ENCODE measurements at places on chromosomes 11 and 22.

- no peak for DNase-seq
Observed at GRCh38 chr11:11574373-11575287, 47.2 kb downstream of the GALNT18 start.

DNA sequence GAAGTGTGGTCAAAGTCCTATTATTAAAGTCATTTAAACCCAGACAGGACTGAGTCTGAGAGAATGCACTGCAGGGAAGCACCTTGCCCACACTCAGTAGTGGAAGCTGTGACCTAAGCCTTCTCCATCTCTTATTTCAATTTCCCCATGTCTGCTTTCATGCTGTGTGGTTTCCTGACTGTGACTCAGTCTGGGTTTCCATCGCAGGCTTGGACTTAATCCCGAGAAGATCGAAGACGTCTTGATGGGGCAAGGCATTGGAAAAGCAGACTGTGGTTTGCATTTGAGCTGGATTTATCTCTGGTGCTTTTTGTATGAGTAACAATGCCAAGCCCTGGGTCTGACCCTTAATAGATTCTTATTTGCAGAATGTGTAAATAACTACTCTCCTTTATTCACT, 238.9 kb downstream of the NTM start:
- no peak for DNase-seq

DNA sequence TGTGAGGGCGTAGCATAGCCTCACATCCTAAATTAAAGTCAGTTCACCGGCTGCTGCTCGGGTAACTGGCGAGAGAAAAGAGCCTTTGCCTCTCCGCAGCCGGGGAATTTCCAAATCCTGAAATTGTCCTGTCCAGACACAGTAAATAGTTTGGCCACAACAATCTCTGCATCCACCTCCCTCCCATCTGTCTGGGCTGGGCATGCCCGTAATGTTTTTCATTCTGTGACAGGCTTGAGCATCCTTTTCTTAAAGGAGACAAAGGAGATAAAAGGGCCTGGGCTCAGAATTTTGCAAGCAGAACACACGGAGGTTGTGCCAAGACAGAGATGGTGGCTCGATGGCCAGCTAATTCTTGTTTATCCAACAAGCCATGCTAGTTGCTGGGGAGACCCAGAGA, 19.2 kb upstream of the CBX6 start:
- no peak for DNase-seq

- DNase-seq, result no peak
Observed at GRCh38 chr11:70068950-70069349, 9.2 kb upstream of the ANO1 start.

DNA sequence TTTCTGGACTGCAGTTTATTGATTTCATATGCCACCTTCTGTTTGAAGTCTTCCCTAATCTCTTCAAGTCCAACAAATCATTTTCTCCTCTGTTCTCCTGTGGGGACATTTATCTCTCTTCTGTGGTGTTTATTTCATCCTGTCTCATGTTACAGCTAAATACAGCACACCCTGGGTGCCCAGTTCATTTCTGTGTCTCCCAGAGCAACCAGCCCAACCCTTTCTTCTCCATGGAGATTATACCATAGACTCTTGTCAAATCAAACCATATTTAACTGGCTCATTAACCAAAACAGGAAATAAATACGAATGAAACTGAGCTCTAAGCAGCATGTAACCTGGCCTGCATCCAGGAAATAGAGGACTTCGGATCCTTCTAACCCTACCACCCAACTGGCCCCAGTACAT, at the start of gene MS4A8:
Gene MS4A8, plus strand, starts transcription at position 329 of the 408 bp plus-strand sequence. CDS start 1,249 bp downstream, outside the sequence.
- DNase-seq, result no peak

GRCh38 chr11:117836077-117836960, 11.8 kb upstream of the FXYD2 start:
- DNase-seq, result no peak

DNA sequence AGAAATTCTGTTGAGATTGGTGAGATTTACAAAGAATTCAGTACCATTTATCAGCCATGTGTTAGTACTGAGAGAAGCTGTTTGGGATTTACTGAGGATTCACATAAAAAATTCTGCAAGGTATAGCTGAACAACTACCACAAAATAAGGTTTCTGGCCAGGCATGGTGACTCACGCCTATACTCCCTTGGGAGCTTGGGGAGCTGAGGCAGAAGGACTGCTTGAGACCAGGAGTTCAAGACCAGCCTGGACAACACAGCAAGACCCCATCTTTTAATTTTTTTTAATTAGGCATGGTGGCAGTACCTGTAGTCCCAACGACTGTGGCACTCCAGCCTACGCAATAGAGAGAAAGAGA, 86.7 kb downstream of the SIK3 start:
- no peak for DNase-seq

- no peak for DNase-seq
Observed at GRCh38 chr11:115716601-115717529, 212.7 kb upstream of the CADM1 start.

GRCh38 chr11:78213526-78214330, 25.0 kb downstream of the USP35 start:
- DNase-seq, result no peak

DNA sequence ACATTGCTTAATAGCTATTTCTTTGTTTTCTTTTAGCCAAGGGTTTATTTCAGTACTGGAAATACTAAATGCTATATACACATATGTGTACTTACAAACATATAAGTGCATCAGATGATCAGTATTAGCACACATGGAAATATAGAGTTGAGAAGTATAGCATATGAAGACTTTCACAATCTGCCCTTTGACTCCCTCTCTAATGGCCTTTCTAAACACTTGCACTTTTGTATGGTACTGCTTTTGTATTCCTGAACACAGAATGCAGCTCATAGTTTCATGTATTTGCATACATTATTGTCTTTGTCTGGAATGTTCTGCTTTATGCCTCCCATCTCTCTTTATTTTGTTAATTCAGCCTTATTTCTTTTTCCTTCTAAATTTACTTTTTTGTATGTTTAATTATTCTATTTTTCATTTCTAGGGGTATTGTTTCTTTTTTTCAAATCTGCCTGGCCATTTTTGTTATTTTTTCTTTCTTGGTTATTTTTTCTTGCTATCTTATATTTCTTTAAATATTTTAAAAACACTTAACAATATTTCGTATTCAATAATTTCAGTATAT, 28.8 kb downstream of the ACER3 start:
- DNase-seq, result no peak

- DNase-seq, result no peak
Observed at GRCh38 chr11:20459865-20460264, 72.3 kb downstream of the PRMT3 start.

DNA sequence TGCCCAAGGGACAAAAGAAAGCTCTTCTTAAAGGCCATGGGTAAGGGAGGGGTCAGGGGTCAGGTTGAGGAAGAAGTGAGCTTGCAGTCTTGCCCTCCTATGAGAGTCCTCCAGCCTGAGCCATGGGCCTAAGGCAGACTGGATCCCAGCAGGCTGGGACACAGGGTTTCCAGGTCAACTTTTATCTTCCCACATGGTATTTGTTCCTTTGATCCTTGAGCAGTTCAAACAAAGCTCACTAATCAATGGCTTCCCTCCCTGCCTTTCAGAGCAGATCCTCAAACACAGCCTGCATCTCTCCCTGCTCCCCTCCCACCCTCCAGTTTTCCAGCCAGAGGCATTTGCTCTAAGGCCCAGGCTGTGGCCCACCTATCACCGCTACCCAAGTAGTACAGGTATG, 589.3 kb downstream of the INSC start:
- no peak for DNase-seq

- DNase-seq, result no peak
Observed at GRCh38 chr11:116892374-116892773, 55.0 kb upstream of the APOA1 start.

DNA sequence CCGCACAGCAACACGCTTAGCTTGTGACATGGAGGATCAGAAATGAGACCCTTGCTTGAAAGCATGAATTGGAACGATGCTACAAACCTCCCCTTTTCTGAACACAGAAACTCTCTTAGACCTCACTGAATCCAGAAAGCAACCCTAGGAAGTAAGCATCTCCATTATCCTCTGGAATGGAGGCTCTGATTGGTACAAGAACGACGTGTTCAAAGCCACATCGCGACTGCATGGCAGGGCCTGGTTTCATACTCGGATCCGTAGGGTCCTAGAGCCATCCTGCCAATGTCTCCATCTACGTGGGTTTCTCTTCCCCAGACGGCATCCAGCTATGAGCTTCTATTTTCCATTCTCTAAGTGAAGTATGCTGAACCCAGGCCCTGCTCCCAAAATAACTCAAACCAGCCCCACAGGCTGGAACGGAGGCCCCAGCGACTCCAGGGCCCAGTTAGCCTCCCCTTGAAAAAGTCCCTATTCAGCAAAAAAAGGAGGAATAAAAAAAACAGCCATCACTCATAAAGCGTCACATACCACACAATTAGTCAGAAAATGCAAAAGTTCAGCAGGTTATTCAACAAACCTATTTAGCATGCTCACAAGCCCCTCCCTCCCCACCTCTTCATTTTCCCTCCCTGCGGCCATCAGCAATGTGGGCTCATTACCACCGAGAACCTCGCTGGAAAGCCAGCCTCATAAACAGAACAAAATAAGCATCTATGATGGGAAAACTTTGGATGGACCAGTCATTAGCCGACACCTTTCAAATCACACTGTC, 7.1 kb upstream of the MN1 start:
- no peak for DNase-seq

DNA sequence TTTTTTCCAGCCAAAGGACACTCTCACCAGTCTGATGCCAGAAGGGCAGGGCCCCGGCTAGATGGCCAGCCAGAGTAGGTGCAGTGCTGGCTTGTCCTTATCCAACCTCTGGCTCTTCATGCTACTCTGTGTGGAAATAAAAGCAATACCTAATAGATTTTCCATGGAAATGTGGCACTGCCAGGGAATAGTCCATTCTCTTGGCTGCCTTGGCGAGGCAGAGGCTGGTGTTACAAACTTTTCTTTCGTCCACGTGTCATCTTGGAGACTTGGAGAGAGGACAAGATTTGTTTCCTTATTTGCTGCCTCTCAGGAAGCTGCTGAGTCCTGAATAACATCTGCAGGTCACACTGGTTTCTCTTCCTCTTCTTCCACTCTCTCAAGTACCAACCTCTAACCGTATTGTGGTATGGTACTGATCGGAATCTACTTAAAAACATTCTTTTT, 17.2 kb upstream of the C1QTNF4 start:
- no peak for DNase-seq

DNA sequence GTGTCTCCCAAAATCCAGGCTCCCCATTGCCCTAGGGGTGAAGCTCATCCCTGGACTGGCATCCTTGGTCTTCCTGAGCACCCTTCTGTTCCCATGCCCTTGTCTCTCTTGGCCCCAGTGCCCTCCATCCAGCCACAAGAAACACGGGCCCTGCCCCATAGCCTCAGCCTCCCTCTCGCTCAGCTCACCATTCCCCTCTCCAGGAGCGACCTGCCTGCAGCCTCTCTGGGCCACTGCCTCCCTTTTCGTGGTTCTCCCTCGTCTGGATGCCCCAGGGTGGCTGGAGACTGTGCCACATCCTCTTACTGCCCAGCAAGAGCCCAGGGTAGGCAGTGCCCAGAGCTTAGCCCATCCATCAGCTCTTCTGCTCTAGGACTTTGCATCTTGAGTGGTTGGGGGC, 532.1 kb downstream of the TBC1D22A start:
- no peak for DNase-seq

- DNase-seq, result peak; percentile 65
Observed at GRCh38 chr22:33302049-33302545, 243.9 kb upstream of the SYN3 start.

- no peak for DNase-seq
Observed at GRCh38 chr22:44379817-44380755, 67.3 kb upstream of the SHISAL1 start.

GRCh38 chr22:50129121-50129736, 39.4 kb downstream of the MOV10L1 start:
- DNase-seq, result no peak

GRCh38 chr11:47270331-47271271, 668 bp downstream of the MADD start:
- DNase-seq, result no peak
